ENCODE measurements at places on chromosomes 13 and 19. TPM values are rescaled to one million over a fixed set of nuclear protein-coding genes. Genes with fewer than 3 reads are reported as not detected.

DNA sequence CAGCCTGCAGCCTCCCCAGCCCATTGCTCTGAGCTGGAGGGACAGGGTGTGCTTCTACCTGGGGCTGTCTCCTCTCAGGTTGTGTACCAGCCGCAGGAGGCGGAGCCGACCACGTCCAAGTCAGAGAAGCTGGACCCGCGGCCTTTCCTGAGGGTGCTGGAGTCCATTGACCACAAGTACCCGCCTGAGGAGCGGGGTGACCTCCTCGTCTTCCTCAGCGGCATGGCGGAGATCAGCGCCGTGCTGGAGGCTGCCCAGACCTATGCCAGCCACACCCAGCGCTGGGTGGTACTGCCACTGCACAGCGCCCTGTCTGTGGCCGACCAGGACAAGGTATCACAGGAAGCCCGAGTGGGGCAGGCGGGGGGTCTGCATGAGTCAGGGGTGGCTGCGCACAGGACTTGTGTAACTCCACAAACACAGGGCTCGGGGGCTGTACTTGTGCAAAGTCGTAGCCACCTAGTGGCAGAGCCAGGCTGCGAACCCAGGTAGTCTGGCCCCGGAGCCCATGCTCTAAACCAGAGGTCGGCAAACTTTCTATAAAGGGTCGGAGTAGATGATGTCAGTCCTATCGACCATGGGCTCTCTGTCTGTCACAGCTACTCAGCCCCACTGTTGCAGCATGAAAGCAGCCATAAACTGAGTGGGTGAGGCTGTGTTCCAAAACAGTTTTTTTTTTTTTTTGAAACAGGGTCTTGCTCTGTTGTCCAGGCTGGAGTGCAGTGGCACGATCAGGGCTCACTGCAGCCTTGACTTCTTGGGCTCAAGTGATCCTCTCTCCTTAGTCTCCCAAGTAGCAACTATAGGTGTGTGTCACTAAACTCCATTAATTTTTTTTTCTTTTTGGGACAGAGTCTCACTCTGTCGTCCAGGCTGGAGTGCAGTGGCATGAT lies 8.9 kb downstream of the DHX34 start:
- no peak overlapping the region for H3K4me3 ChIP-seq
- H3K36me3 ChIP-seq, result peaks cover 63% of the 10 kb centered on the region
- no peaks in the 10 kb centered on the region for H3K27me3 ChIP-seq
- H3K27ac ChIP-seq, result no peak overlapping the region
- no peak for DNase-seq
- no peaks in the 10 kb centered on the region for H3K4me1 ChIP-seq

DNA sequence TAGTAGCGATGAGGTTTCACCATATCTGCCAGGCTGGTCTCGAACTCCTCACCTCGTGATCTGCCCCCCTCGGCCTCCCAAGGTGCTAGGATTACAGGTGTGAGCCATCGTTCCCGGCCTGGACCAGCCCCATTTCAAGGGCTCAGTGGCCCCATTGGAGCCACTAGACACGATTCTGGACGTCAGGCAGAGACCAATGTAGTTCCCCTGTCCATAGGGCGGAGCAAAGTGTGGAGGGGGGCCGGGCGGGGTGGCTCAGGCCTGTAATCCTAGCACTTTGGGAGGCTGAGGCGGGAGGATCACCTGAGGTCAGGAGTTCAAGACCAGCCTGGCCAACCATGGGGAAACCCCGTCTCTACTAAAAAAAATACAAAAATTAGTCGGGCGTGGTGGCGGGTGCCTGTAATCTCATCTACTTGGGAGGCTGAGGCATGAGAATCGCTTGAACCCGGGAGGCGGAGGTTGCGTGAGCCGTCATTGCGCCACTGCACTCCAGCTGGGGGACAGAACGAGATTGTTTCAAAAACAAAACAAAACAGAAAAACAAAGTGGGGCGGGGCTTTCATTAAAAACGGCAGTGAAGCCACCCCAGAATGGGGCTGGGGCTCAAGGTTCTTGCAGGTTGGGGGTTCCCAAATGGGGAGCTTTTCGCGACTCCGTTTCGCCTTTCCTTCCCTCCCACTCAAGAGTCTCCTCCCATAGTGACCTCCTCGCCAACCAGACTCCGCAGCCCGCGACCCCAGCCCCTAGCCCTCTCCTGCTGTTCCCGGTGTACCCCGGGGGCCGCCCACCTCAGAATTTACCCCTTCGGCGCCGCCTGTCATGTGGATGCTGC lies 758 bp upstream of the TECR start:
- H3K27me3 ChIP-seq, result no peaks in the 10 kb centered on the region
- H3K27ac ChIP-seq, result peak overlapping the region; percentile 88
- DNase-seq, result no peak
- peaks cover 55% of the 10 kb centered on the region for H3K4me1 ChIP-seq

Gene U2AF1L4
- 48.7 TPM for polyA plus RNA-seq

DNA sequence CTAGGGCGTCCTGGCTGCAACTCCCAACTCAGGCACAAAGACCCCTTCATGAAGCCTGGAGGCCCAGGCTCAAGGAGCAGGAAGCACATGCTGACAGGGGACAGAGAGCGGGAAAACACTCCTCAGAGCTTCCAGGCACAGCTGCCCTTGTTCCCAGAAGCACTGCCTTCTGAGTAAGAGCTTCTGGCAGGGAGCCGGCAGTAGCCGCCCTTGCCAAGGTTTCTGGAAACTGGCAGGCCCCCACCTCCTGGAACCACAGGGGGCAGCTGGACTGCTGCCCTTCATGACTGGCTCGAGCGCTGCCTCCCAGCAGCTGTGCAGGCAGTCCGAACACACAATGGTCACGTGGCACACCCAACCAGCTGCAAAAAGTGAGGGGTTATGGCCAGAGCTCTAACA lies 33.6 kb upstream of the EPHX3 start:
- no peaks in the 10 kb centered on the region for H3K27me3 ChIP-seq
- DNase-seq, result no peak
- H3K36me3 ChIP-seq, result peaks cover 83% of the 10 kb centered on the region
- H3K4me1 ChIP-seq, result no peaks in the 10 kb centered on the region
- H3K27ac ChIP-seq, result no peak overlapping the region

- DNase-seq, result no peak
- H3K27ac ChIP-seq, result no peak overlapping the region
- no peaks in the 10 kb centered on the region for H3K36me3 ChIP-seq
- H3K27me3 ChIP-seq, result no peaks in the 10 kb centered on the region
Observed at GRCh38 chr13:21463424-21463823, 4.3 kb upstream of the ZDHHC20 start.

DNA sequence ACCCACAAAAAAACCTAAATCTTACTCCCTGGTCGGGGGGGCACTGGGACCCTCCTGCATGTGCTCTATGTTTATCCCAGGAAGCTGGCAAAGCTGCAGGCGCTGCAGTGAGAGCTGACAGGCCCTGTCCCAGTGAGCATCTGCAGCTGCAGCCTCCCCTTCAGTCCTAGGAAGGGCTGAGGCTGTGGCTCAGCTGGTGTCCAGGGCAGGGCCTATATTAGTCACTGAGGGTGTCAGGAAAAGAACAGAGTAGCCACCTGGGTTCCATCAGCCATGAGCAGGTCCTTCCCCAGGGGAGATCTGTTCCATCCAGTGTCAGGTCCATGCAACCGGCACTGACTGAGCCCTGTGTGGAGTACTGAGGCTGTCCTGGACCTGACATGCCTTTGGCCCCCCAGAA lies 120.5 kb downstream of the TNFRSF19 start:
- H3K27ac ChIP-seq, result no peak overlapping the region
- H3K4me1 ChIP-seq, result no peaks in the 10 kb centered on the region
- no peak overlapping the region for H3K4me3 ChIP-seq
- H3K36me3 ChIP-seq, result no peaks in the 10 kb centered on the region
- H3K27me3 ChIP-seq, result no peaks in the 10 kb centered on the region

GRCh38 chr19:11345122-11345803 lies 805 bp downstream of the TMEM205 start:
- peak overlapping the region; percentile 88 for H3K27ac ChIP-seq
- no peak for DNase-seq
- H3K27me3 ChIP-seq, result no peaks in the 10 kb centered on the region
- H3K36me3 ChIP-seq, result no peaks in the 10 kb centered on the region

DNA sequence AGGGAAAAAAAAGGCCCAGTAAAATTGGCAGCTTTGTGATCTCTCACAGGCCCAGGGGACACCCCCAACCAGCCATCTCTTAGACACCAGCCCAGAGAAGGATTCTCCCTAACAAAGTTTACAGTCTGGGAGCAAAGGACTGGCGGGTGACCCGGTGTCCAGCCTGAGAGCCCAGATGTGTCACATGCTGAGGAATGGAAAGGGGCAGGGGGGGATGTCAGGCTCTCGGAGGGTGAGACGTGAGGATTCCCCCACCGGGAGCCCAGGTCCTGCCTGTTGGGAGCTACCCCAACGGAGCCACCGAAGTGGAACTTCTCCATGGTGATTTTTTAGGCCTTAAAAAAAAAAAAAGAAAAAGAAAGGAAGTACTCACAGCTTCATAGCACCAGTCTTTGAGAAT lies 4.8 kb upstream of the CTXN1 start:
- no peaks in the 10 kb centered on the region for H3K27me3 ChIP-seq
- no peak for DNase-seq
- no peak overlapping the region for H3K27ac ChIP-seq
- peaks cover 38% of the 10 kb centered on the region for H3K36me3 ChIP-seq

DNA sequence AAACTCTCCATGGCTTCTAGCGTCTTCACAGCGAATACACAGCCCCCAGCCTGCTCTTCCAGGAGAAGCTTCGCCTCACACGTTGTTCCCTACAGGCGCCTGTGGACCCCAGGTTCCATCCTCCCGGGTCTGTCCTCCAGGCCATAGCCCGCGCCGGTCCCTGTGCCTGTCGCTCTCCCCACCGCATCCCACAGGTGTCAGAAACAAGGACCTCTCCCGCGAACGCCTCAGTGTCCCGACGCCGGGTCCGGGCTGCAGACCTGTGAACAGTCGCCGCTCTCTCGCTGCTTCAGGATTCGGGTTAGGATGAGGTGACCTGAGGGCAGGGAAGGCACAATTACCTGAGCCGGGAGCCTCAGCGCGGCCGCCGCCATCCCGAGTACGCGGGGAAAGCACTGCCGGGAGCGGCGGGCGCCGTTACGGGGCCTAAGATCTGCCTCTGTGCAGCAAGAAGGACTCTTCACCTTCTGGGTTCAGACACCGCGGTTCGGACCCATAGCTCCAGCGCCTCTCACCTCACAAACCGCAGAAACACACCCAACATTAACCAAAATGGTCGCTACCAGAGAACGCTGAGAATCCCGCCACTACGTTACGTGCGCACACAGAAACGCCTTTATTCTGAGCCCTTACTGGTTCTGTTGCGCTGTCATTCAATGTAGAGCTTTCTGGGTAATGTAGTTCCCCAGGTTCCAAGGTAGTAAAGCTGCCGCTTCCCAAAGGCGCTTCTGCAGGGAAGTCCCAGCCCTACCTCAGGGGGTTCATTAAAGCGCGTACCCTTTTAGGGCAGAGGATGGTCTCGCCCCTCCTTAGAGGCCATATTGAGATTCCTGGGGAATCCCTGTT lies at the start of gene ZNF418:
Gene ZNF418 (minus strand): TSS at position 583 of the 846 bp plus-strand sequence. CDS start 1,580 bp downstream, outside the sequence.
- H3K27ac ChIP-seq, result peak within 1 kb of the TSS; percentile 50
- peaks cover 6% of the 10 kb centered on the region for H3K4me1 ChIP-seq
- H3K27me3 ChIP-seq, result no peaks in the 10 kb centered on the region
- no peak within 1 kb of the TSS for H3K4me3 ChIP-seq

- peak; percentile 83 for DNase-seq
- peaks cover 34% of the 10 kb centered on the region for H3K4me1 ChIP-seq
- no peak overlapping the region for H3K27ac ChIP-seq
- no peaks in the 10 kb centered on the region for H3K27me3 ChIP-seq
Observed at GRCh38 chr19:13132471-13133180, 14.6 kb downstream of the NACC1 start.

GRCh38 chr13:26881154-26881553 lies 120.6 kb upstream of the GPR12 start:
- no peaks in the 10 kb centered on the region for H3K4me1 ChIP-seq
- H3K27ac ChIP-seq, result no peak overlapping the region
- H3K27me3 ChIP-seq, result no peaks in the 10 kb centered on the region
- no peaks in the 10 kb centered on the region for H3K36me3 ChIP-seq

Gene CYP2A6
- polyA plus RNA-seq, result not detected

Gene ITPKC
- 1.9 TPM for polyA plus RNA-seq

Gene ZNF491
- not detected for polyA plus RNA-seq

DNA sequence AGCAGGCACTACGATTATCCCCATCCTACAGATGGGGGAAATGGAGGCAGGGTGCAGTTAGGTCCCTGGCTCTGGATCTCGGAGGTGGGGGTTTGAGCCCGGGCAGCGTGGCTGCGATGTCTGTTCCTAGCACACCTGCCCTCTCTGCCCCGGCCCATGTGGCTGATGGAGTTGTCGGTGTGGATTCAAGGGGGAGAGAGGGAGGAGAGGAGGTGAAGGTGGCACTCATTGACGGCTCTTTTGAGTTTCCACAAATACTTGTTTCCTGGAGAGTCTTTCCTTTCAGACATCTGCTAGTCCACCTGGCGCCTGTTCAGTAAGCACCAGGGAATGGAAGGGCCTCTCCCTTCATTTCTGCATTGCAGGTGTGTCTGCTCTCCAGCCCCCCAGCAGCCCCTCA lies 69.9 kb downstream of the ARHGEF18 start:
- no peak overlapping the region for H3K27ac ChIP-seq
- DNase-seq, result no peak
- peaks cover 7% of the 10 kb centered on the region for H3K4me1 ChIP-seq
- no peak overlapping the region for H3K4me3 ChIP-seq
- peaks cover 36% of the 10 kb centered on the region for H3K36me3 ChIP-seq
- no peaks in the 10 kb centered on the region for H3K27me3 ChIP-seq

Gene LILRA5
- polyA plus RNA-seq, result not detected

DNA sequence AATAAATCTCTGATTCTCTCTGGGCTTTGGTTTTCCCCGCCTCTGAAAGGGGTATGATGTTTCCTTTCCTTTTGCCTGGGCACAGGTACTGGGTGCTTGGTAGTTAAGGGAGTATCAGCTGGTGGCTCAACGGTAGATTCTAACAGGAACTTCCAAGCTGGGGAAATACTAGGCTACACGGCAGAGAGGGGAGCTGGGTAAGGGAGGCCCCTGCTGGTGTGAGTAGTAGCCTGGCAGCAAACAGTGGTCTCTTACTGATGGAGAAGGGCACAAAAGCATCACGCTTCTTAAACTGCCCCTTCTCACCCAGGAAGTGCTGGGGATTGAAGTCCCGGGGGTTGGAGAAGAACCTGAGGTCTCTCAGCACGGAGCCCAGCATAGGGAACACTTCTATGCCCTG lies 26.9 kb upstream of the CYP2A7 start:
- no peak overlapping the region for H3K4me3 ChIP-seq
- peaks cover 14% of the 10 kb centered on the region for H3K4me1 ChIP-seq
- no peak for DNase-seq
- no peaks in the 10 kb centered on the region for H3K27me3 ChIP-seq
- no peaks in the 10 kb centered on the region for H3K36me3 ChIP-seq

GRCh38 chr19:7963566-7963965 lies 20.1 kb upstream of the TIMM44 start:
- H3K4me3 ChIP-seq, result no peak overlapping the region
- H3K27ac ChIP-seq, result no peak overlapping the region
- no peaks in the 10 kb centered on the region for H3K4me1 ChIP-seq
- no peaks in the 10 kb centered on the region for H3K27me3 ChIP-seq

DNA sequence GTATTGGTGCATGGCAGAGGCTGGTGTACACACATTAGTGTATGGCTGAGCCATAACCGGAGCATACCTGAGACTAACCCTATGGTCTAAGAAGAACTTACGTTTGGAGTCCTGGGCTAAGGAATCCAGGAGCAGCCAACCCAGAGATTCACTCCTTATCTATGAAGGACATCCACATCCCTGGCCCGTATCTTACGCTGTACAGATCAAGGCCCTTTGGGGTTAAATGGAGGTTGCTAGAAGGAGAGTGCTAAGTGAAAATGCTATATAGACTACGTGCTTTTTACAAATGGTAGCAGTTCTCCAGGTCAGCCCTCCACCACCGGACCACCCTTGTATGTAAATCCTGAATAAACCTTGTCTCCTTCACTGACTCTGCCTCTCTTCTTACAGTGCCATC lies 1.9 kb upstream of the SUGT1 start:
- H3K36me3 ChIP-seq, result no peaks in the 10 kb centered on the region
- H3K27ac ChIP-seq, result no peak overlapping the region
- no peak for DNase-seq
- H3K4me1 ChIP-seq, result peaks cover 39% of the 10 kb centered on the region
- no peak overlapping the region for H3K4me3 ChIP-seq
